ENCODE measurements at places on chromosomes 5 and 9.

GRCh38 chr9:136899196-136899595 lies 12.9 kb downstream of the TRAF2 start:
- no peak for DNase-seq

- DNase-seq: no peak
These were observed 1.4 kb upstream of the NFX1 start for GRCh38 chr9:33288828-33289483.

GRCh38 chr5:111144352-111144930 lies 52.3 kb downstream of the WDR36 start:
- no peak for DNase-seq

DNA sequence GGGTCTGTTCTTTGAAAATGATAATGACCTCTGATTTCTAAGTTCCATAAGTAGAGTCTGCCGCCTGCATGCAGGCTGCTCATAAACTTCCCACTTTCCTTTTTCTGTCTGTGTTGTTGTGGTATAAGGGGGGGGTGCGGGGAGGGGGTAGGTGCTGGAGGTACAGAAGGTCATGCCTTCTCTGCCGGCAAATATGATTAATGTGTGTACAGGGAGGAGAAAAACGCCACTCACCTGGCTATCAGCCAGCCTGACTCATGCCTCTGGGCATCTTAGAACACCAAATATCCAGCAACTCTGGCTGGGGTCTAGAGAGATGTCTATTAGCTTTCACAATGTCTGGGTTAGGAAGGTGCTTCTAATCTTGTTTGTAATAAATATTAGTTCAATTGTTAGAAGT lies 128.3 kb downstream of the EFNA5 start:
- peak; percentile 96 for DNase-seq

DNA sequence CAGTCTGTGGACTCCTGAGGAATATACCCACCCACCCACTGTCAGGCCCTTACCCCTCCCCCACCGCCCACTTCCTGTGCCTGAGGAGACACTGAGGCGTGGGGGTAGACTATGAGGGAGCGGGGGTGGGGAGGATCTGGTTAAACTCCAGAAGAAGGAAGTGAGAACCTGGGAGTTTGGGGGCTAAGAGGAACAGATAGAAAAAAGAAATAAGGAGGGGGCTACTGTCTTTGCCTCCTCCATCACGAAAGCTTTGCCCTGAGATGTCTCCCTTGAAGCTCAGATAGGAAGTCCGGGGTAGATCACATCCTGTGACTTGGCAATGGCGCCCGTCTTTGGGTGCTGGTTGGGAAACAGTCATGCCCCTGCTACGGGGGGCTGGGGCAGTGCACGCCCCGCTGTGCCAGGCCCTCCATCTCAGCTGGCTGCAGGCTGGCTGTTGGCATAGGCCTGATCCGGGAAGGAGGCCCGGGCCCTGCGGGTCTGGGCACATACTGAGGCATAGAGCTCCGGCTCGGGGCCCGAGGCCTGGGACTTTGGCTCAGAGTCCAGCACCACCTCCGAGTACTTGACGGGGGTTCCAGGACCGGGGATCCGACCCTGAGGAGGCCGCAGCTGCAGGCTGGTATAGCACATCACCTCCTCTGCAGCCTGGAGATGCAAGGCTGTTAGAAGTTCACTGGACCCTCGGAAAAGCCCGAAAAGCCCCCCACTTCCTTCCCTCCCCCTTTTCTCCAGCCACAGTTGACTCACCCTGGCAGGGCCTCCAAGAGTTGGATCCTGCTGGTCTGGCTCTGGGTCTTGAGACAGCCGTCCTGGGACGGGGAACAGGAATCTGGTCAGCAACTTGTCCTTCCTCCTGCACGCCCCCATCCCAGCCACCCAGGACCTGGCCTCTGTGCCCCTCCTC lies 1.0 kb downstream of the SIT1 start:
- no peak for DNase-seq

DNA sequence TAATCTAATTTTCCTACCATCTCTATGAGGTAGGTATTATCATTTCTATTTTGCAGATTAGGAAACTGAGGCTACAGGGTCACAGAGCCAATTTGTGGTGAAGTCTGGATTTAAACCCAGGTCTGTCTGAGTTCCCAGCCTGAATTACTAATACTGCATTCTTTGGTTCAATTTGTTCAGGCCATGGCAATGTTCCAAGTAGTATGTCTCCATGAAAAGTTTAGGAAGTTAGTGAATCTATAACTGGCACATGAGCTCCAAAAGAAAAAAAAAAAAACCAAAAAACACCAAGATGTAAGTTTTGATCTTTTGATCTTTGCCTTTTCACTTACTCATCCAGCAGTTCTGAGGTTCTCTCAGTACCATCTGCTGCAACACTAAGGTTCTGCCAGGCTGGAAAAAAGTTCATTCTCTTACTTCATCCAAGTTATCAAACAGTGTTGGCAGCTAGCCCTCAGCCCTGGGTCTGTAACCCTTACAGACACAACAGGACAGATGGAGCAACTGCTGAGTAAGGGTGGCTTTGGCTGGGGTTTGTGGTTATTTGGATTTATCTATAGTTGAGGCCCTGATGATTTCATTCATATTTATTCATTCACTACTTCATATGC lies 4.4 kb upstream of the TMEM268 start:
- peak; percentile 58 for DNase-seq

- DNase-seq: peak; percentile 58
These were observed 47.3 kb downstream of the S1PR3 start for GRCh38 chr9:89038382-89039103.

DNA sequence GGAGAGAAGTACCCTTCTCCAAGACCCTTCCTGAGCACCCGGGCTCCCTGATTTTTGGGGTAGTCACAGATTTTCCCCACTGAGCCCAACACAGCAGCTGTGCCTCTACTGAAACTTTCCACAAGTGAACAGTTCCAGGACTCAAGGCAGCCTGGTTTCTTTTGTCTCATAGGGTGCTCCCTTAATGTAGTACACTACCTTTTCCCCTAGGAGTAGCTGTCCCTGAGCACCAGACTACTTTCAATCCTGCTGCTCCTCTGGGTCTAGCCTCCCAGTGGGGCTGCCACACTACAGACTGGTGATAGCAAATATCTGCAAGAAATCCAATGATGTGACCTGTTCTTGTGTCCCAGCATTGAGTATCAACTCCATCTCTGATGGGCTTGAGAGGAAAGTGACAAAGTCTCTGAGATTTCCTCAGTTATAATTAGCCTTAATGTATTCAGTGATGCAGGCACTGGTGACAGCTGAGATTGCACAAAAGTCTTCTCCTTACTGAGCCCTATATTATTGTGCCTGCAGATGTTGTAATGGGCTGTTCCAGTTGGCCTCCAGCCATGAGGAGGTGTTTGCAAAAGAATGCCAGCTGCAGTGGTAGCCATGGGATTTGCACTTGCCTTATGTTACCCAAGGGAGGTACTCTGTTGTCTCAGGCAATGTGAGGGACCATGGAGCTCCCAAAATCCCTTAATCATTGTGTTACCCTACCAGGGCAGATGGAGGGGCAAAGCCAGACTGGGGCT lies 1802.5 kb downstream of the EFNA5 start:
- DNase-seq: no peak

GRCh38 chr5:77921094-77921768 lies 145.1 kb upstream of the TBCA start:
- DNase-seq: peak; percentile 39

GRCh38 chr9:132411091-132411508 lies 1.1 kb downstream of the CFAP77 start:
- peak; percentile 70 for DNase-seq

DNA sequence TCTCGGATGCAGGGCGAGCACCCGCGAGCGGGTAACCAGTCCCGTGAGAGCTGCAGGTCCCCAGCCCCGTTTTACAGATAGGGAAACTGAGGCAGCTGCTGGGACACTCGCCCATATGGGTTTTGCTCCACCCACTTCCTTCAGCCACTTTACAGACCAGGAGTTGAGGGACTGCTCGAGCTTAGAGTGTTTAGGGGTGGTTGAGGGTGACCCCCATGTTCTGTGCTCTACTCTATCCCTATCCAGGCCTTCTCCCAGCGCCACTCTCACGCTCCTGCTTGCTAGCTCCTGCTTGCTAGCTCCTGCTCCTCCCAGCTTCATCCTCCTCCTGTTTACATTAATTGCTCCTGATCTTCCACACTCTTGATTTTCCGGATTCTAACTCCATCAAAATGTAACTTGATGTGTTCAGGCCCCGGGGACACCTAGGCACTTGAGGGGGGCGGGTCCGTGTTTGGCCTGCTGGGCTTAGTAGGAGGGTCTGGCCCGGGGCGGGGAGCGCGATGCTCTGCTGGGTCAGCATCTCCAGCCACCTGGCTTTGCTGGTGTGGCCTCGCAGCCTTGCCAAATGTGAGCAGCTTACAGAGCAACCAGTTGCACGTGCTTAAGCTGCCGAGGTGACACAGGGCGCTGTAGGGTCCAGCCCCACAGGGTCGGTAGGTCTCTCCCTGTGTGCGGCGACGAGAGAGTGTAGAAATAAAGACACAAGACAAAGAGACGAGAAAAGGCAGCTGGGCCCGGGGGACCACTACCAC lies 1.5 kb upstream of the PTGES2 start:
- no peak for DNase-seq

GRCh38 chr9:93510041-93510440 lies 56.7 kb upstream of the FAM120AOS start:
- DNase-seq: no peak

DNA sequence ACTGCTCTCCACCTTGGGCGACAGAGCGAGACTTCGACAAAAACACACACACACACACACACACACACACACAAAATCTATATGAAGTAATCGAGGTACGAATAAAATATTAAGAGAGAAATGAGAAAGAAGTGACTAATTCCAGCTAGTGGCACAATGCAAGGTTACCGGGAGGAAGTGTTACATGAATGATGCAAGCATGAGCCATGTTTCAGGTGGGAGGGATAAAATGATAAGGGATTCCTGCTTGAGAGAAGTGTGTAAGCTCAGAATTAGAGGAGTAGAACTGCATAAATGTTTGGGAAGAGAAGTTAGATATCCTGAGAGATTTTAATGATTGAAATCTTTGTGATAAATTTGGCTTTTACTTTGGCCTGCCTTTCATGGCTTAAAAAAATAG lies 18.8 kb downstream of the HAPLN1 start:
- no peak for DNase-seq

GRCh38 chr9:113687680-113688371 lies 188.3 kb upstream of the ZNF618 start:
- DNase-seq: no peak

GRCh38 chr5:173882632-173883031 lies 5.5 kb upstream of the CPEB4 start:
- peak; percentile 96 for DNase-seq

- DNase-seq: no peak
These were observed 18.4 kb downstream of the NIPBL start for GRCh38 chr5:36894954-36895353.

- DNase-seq: no peak
These were observed 65.0 kb upstream of the IER5L start for GRCh38 chr9:129242971-129243561.

- DNase-seq: no peak
These were observed 25.8 kb upstream of the CARNMT1 start for GRCh38 chr9:75053869-75054268.

DNA sequence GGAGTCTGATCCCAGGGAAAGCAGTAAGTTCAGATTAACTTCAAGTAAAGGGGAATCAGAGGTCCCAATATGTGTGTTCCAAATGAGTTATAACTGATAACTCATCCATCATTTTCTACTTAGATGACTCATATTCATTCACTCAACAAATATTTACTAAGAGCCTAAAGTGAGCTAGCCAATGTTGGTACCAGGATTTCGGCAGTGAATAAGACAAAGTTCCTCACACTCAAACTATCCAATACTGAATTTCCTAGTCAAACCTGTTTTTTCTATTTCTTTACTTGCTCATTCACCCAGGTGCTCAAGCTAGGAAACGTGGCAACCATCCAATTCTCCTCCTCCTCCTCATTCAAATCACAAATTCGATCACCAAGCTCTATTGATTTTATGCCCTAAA lies 25.8 kb downstream of the FBXW2 start:
- no peak for DNase-seq

GRCh38 chr9:134177624-134178393 lies 13.4 kb upstream of the RNU6ATAC start:
- DNase-seq: no peak

DNA sequence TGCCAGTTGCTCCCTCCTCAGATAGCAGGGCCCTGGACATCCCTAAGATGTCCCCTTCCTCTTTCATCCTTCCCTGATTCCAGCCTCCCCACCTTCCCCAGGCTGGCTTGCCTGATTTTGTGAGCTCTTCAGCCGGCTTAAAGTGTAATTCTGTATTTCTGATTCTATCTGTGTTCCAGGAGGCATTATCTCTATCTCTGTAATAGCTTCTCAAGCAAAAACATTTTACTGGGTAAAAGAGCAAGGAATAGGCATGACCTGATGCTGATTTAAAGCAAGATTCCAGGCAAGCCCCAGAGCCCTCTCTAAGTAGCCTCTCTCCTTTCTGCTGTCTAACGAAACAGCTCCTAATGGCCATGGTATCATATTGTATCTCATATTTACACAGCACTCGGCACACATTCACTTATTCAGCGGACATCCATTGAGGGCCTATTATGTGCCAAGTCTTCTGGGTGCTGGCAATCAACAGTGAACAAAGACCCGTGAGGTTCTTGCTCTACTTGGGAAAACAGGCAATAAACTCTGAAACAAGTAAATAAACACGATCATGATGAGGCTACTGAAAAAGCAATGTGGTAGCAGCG lies 100.9 kb upstream of the MSX2 start:
- no peak for DNase-seq

GRCh38 chr9:114957558-114957957 lies 27.2 kb upstream of the TNFSF8 start:
- no peak for DNase-seq

DNA sequence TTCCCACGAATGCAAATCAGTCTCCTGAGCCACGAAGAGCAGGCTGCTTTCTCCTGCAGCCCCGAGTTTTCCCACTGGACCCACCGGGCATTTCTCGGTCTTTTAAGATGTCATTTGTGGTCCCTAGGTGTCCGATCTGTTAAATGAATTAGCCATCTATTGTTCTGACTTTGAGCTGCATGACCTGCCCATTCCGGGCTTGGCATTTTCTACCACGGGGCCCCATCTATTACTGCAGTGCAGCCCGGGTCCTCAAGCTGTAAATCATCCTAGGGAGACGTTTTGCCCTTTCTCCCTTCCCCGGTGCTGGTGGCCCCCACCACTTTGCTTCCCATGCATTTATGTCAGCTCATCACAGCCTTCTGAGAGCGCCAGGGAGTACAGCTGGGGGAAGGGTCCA lies 405.4 kb downstream of the IRX1 start:
- no peak for DNase-seq

GRCh38 chr9:80242022-80242421 lies 670.3 kb downstream of the TLE4 start:
- no peak for DNase-seq

DNA sequence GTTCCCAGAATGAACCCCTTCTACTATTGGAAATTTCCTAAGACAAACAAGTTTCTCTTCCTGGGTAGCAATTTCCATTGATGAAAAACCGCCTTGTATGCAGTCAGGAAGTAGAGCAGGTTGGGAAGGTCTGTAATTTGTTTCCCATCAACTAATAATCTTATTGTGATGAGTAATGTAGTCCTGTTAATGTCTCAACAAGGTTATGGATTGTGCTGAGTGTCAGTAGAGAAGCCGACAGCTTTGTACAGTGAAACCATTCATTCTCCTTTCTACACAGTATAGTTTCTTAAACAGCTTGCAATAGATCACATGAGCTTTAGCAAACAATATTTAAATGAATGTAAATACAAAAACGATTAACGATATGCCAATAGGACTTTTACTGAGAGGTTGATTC lies 355.4 kb upstream of the WWC1 start:
- no peak for DNase-seq

All from kidney tubule cell (primary cell).